ENCODE measurements at places on chromosomes 4 and X.

DNA sequence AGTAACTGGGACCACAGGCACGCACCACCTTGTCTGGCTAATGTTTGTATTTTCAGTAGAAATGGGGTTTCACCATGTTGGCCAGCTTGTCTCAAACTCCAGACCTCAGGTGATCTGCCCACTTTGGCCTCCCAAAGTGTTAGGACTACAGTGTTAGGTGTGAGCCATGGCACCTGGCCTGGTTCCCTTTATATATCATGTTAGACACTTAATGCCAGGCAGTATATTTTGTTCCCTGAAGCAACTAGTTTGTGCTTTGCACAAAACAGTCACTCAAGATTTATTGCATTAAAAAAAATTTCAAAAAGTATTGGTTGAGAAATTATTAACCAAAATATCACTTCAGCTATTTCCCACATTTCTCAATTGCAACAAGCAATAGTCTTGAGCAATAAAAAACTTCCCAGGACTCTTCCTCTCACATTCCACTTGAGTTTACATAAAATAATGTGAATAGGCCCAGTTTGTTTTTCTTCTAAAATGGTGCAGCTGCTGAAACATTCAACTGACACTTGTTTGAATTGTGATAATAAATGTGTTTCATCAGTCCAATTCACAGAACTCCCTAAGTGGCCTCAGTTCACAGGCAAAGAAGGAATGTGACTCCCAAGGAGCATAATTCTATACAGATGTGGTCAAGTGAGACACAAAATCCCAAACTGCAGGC is 22.7 kb downstream of the CXCL1 start:
- no peak for DNase-seq

GRCh38 chr4:115272185-115272584 is 158.8 kb upstream of the NDST4 start:
- no peak for DNase-seq

DNA sequence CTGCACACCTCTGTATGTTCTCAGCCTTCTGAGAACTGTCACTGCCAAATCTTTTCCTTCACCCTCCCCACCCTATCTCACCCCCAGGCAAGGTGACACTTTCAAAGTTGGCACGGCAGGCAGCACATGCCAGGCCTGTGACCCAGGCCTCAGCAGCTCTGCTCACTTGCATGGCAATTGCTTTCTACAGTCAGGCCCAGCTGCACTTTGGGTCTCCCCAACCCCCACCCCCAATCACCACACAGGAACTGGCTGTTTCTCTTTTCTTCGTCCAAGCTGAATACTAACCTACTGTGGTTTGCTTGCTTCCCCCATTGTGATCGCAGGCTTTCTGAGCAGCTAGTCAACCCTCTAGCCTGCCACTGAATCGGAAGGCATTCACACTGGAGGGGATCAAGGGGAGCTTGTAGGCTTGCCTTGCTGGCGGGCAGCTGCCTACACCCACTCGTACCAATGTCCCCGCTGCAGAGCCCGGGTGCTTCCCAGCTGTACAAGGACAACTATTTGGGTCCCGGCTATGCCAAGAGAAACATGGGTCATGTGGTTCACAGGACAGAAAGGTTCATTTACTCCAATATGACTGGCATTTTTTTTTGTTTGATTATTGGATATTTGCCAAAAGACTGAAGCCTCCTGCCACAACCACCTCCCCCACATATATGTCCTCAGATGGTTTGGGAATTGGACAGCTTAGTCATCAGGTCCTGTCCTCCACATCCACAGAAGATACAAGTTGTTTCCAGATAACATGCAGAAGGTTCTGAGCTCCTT is 28.1 kb downstream of the SLC25A43 start:
- DNase-seq, result no peak

DNA sequence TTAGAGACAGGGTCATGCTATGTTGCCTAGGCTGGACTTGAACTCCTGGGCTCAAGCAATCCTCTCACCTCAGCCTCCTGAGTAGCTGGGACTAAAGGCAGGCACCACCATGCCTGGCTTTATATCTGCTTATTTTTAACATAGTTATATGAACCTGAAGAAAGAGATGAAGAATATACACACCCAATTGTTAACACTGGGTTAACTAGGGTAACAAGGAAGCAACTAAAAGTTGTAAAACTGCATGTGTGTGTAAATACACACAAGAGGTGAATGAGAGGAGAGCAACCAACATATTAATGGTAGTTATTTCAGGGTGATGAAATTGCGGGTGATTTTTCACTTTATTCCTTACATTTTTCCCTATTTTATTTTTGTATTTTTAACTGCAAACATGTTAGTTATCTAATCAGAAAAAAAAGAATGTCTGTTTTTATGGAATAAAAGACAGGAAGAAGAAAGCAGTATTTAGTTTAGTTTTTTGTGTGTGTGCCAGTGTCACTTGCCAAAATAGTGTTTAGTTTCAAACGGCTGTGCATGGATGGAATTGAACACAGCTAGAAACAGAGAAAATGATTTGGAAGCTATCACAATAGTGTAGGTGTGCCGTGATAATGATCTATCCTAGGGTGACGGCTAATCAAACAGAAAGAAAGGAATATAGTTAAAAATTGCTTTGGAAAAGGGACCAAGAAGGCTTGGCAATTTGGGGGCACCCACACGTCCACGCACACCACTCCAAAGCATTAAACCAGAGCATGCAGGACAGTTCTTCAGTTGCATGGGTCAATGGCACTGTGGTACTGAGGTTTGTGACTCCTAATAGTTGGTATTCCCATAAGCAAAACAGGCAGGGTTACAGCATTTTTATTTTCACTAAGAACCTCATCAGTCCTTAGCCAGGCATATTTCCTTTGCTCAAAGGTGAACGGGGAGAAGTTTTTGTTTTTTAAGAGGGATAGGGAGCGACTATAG is 89.1 kb upstream of the KLHL13 start:
- DNase-seq, result no peak

DNA sequence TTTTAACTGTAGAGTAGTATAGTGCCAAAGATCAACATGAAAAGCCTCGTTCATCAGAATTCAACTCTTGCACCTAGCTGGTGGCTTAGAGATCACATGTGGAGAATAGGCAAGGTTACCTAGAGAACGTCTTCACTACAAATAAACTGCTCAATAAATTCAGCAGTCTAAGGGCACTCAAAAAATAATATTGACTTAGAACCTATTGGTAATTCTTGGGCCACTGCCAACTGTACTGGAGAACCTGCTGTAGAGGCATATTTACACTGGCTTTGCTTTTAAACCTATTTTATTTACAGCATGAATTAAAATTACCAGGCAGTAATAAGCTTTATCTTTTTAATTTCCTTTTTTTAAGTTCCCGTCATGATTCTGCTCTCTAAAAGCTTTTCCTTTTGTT is 343.7 kb downstream of the PDHA2 start:
- no peak for DNase-seq
